ENCODE measurements at places on chromosomes 7 and 10. TPM values are rescaled to one million over a fixed set of nuclear protein-coding genes. Genes with fewer than 3 reads are reported as not detected.

The FANK1 gene
- total RNA-seq, result 2.6 TPM

- no peak for DNase-seq
These were observed 2.1 kb downstream of the FRAT1 start for GRCh38 chr10:97321032-97321803.

GRCh38 chr7:77188731-77189437, 10.7 kb downstream of the FGL2 start:
- DNase-seq, result no peak

The VPS50 gene
- total RNA-seq, result 54.4 TPM

- no peak for DNase-seq
These were observed 133.7 kb upstream of the SH2B2 start for GRCh38 chr7:102152672-102153598.

DNA sequence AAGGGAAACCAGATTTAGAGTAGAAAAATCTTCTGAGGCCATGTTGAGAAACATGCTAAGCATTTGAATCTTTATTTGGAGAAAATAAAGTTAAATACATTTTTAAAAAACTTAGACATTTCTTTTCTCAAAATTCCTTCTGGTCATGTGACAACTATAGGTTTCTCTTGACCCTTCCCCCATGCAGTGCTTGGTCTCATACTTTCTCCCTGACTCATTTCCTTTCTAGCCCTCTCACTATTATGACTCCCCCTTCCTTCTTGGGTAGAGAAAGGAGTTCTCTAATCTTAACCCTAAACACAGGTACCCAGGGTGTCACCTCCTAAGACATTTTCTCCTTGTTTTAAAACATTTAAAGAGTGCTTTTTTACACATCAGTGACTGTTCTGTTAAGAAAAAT, 179.5 kb upstream of the TMEM106B start:
- no peak for DNase-seq

- DNase-seq, result no peak
These were observed 141.9 kb upstream of the PPP2R2D start for GRCh38 chr10:131758939-131759301.

GRCh38 chr7:108973075-108973474, 403.4 kb downstream of the DNAJB9 start:
- DNase-seq, result no peak

The ZNF438 gene
- total RNA-seq, result 34.6 TPM

The RPEL1 gene
- total RNA-seq, result not detected

The ADAMTS14 gene
- 0.15 TPM for total RNA-seq

DNA sequence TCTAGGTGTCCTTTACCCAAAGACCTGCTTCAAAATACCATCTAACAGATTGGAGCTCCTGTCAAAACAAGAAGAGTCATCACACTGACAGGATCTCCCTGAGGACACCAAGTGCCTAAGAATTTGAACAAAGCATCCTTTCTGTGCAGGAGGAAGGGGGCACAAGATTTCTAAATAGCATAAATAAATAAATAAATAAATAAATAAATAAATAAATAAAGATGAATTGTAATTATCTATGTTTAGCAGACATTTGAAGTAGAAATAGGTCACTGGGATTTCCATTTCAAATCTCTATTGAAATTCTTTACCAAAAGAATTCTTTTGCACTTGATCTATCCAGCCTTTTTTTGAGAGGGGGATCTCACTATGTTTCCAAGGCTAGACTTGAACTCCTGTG, 65.3 kb downstream of the NPSR1 start:
- DNase-seq, result no peak

DNA sequence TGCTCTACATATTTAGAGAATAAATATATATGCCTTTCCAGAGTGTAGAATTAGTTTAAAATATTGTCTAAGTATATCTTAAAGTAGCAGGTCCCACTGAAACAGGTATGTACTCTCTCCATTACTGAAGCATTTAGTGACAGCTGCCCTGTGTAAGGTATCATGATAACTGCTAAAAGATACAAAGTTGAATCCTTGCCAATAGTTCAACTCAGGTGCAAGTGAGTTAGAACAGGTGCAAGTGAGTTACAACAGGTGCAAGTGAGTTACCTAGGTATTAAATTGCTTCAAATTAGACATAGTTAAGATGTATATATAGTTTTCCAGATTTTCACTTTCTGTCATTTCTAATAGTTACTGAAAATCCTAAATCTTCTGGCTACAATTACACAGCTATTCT, 119.1 kb downstream of the CNOT4 start:
- no peak for DNase-seq

DNA sequence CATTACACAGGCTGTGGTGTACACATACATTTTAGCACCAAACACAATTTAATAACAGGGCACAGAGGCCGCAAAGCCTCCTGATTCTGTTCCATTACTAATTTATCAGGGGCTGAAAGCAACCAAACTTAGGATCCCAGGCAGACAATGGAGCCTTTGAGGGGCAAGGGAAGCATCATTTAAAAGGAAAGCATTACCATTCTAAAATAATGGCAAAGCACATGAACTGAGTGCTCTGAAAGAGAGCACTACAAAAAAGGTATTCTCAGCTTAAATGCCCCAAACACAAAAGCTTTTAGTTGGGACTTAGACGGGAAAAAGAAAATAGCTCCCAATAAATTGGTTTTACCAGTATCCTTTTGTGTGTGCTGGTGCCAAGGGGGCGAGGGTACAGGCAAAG, 282.0 kb upstream of the ETV1 start:
- no peak for DNase-seq

GRCh38 chr7:29285444-29285793, 90.8 kb downstream of the CHN2 start:
- no peak for DNase-seq

- no peak for DNase-seq
These were observed 18.8 kb downstream of the CDC123 start for GRCh38 chr10:12214763-12215218.

DNA sequence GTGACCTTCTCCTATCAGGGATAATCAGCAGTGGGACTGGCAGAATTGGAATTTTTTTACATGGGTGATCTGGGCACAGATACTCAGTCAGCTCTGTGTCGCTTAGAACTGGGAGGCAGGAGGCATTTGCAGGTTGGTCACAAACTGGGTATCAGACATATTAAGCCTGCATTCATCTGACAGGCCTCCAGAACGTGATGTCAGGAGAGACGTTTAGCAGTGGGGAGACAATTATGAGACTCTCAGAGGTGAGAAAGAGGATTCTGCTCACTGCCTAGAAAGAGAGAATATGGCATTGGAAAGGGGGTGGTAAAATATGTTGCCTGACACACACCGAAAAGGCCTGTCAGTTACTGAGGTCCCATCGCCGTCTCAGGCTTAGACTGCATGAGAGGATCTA, 717.6 kb upstream of the GALNT17 start:
- DNase-seq, result no peak

The NPVF gene
- not detected for total RNA-seq

GRCh38 chr7:150665896-150666295, 19.6 kb upstream of the GIMAP2 start:
- no peak for DNase-seq

The OR9A2 gene
- 1.2 TPM for total RNA-seq

The CLRN3 gene
- not detected for total RNA-seq

- no peak for DNase-seq
These were observed at the start of gene GIMAP8 for GRCh38 chr7:150450491-150451001. TSS of gene GIMAP8 (plus strand) at chr7:150450630. CDS start at chr7:150466699, 16,069 bp downstream.

- no peak for DNase-seq
These were observed 14.0 kb downstream of the WDR91 start for GRCh38 chr7:135197343-135197742.

DNA sequence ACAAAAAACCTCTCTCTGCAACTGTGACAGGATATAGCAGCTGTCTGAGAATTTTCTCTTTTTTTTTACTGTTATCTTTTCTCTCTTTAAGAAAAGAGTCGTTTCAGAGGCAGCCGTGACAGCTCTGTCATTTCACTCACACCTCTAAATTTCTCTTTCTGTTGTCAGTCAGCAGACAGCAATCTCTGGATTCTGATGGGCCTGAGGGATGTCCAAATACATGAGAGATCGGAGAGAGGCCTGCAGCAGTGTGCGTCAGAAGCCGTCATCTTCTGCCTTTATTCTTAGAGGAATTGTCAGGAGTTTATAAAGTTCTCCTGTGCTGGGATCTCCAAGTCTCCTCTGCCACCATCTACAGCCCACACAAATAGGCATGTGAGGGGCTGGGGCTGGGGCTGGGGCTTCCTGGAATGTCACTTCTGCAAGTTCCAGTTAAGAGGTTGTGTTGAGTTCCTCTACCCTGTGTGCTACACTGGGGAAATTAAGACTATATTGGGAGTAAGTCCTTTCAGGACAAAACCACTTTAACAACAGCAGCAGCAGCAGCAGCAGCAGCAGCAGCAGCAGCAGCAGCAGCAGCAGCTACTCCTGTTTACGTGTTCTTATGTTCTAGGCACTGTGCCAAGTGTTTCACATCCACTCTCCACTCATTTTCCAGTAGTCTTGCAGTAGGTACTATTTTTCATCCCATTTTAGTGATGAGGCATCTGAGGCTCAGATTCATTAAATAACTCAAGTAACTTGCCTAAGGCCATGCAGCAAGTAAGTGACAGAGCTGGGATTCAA, 541.3 kb downstream of the LRMDA start:
- DNase-seq, result no peak

DNA sequence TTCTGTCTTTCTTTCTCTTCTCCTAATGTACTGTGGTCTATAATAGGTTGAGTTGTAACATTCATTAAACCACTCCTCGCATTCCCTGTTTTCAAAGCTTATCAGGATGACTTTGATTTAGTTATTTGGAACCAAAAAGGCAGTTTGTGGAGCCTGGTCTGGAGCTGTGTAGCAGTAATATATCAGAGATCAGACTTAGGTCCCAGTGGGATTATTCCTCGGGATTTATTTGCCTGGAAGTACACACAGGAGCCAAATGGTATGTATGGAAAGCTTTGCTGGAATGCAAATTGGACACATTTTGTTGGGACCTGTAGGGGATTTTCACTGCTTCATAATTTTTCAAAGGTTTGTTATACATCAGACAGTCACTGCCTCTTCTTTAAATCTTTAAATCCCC, 40.9 kb downstream of the GBF1 start:
- DNase-seq, result no peak

- no peak for DNase-seq
These were observed 117.2 kb upstream of the LYZL1 start for GRCh38 chr10:29171717-29172116.

- DNase-seq, result no peak
These were observed 16.4 kb downstream of the SRI start for GRCh38 chr7:88203401-88203800.

DNA sequence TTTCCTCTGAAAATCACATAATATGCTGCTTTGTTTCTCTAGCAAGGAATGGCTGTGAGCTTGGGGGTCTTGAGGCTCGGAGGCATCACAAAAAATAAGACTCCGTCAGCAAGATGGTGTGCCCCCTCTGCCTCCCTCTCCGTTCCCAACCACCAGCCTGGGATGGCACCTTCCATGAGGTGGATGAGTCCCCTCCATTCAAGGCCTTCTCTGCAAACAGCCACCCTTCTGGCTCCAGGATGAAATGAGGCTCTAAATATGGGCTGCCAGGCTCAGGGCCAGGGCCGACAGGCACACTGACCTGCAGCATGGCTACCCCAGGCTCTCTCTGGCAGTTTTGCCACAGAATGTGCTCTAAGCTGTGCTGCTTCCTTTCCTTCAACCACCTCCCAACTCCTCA, 521.5 kb downstream of the PTPRN2 start:
- no peak for DNase-seq

GRCh38 chr7:134903073-134903790, 83.1 kb upstream of the AGBL3 start:
- DNase-seq, result no peak

DNA sequence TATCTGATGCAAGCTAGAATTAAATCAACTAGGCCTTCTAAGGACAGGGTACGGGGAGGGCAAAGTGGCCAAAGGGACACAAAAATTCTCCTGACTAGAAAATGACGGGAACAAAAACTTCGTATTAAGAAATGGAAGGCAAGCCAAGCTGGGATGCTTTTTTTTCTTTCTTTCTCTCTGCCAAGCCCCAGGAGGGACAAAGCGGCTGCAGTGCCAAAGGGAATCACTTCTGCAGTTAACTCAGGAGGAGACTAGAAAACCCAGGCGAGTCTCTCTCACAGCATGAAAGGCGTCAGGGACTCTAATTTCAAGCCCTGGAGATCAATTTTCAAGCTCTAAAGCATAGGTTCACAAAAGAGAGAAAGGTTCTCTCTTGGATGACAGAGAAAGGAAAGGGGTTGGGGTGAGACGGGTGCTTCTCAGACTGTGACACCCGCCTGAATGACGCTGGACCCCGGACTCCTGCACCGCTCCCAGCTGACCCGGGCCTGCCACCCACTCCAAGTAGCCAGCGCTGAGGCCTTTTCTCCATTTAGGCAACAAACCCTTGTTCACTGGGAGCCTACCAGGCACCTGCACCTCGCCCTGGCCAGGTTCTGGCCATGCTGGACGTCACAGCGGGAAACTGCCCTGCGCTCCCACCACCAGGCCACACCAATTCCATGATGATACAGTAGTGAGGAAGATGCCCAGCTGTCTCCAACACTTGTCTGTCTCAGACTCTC, 56.5 kb downstream of the KIAA1549 start:
- no peak for DNase-seq

All from breast epithelium (tissue), 4 donors.